NCI-H1092 (cell line): ENCODE measurements at places on chromosomes 16 and 17.
A peak's percentile ranks its signal among the peaks of the same experiment; 100 is the strongest.

- DNase-seq, result no peak
Observed at GRCh38 chr17:61461967-61462718, 9.9 kb downstream of the TBX4 start.

- no peak for DNase-seq
Observed at GRCh38 chr17:61007980-61008379, 330.3 kb downstream of the BCAS3 start.

DNA sequence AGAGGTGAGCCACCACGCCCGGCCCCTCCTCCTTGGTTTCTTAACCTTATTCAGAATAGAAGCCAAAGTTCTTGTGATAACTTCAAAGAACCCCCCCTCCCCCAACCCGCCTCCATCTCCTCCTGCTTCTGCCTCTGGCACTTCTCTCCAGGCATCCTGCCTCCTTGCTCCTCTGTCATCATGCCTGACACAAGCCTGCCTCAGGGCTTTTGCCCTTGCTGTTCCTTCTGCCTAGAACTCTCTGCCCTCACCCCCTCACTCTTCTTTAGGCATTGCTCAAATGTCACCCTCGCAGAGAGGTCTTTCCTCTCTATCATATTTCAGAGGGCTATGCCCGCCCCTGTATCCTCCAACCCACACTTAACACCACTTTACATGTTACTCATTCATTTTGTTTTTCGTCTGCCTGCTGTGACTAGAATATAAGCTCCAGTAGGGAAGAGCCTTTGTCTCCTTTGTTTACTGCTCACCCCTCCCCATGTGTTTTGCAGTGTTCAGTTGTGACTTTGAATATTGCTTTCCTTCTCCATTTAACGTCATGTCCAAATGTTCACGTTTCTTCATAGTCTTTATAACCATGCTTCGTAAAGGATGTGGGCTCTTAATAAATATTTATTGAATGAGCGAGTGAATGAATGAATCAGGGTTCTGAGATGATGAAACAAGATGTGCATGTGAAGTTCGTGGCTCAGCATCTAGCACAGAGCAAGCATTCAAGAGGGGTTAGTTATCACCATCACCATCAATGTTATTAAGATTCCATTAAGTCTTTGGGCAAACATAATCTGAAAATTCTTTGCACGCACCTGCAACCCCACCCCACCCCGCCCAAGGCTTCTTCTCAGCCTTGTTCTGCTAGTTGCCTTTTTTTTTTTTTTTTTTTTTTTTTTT lies 186.2 kb upstream of the WSCD1 start:
- DNase-seq, result no peak

DNA sequence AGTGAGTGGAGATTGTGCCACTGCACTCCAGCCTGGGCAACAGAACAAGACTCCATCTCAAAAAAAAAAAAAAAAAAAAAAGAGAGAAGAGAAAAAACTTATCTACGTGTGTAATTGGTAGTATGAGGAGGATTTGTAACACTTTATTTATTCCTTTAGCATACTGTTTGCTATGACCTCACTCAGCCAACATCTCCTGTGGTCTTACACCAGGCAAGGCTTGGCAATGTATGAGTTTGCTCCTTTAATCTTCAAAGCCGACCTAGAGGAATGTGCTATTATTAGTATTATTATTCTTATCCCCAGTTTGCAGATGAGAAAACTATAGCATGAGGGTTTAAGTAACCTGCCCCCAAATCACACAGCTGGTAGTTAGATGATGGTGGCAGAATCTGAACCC lies 35.8 kb upstream of the HAPSTR1 start:
- DNase-seq, result no peak

GRCh38 chr17:78359997-78360370 lies at the start of gene SOCS3:
Gene SOCS3, minus strand, starts transcription at chr17:78360077. Its CDS starts 982 bp downstream, at chr17:78359095.
- DNase-seq, result peak; percentile 58

DNA sequence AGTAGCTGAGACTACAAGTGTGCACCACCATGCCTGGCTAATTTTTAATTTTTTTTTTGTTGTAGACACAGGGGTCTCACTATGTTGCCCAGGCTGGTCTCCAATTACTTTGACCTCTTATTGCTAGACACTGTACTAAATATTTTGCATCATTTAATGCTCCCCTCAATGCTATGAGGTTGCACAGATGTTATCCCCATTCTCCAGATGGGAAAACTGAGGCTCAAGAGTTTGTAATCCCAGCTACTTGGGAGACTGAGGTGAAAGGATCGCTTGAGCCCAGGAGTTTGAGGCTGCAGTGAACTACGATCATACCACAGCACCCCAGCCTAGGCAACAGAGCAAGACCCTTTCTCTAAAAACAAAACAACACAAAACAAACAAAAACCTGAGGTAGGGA lies 443.3 kb upstream of the C16orf82 start:
- DNase-seq, result no peak

GRCh38 chr17:21124086-21124485 lies 2.7 kb upstream of the DHRS7B start:
- no peak for DNase-seq

- DNase-seq, result no peak
Observed at GRCh38 chr17:64336760-64337413, 53.8 kb downstream of the PECAM1 start.
